ENCODE measurements at places on chromosomes 5 and 9. TPM values are rescaled to one million over a fixed set of nuclear protein-coding genes. Genes with fewer than 3 reads are reported as not detected.
A peak's percentile ranks its signal among the peaks of the same experiment; 100 is the strongest.

The FBN2 gene
- 19.4 TPM for total RNA-seq

DNA sequence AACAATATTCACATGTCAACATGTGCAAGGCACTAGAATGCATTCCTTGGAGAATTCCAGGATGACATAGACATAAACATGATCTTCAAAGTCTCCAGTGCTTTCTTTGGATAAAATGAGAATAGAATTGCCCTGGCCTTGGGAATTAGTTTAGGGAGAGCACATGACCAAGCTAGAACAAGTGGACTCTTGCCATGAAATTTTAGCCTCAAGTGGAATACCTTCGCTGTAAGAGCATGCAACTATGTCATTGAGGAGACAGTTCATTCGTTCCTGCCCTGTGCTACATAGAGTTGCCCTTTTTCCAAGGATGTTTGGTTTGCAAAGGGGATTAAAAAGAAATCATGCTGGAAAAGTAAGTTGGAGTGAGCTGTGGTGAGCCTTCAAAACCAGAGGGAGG lies 42.7 kb downstream of the ZFAND5 start:
- no peaks in the 10 kb centered on the region for H3K4me1 ChIP-seq
- H3K4me3 ChIP-seq: no peak overlapping the region
- H3K36me3 ChIP-seq: no peaks in the 10 kb centered on the region
- no peaks in the 10 kb centered on the region for H3K27me3 ChIP-seq
- peak; percentile 41 for ATAC-seq
- no peak overlapping the region for H3K27ac ChIP-seq

GRCh38 chr5:139100825-139101224 lies 97.3 kb downstream of the SIL1 start:
- no peaks in the 10 kb centered on the region for H3K36me3 ChIP-seq
- no peak for ATAC-seq
- no peak overlapping the region for H3K4me3 ChIP-seq
- peaks cover 40% of the 10 kb centered on the region for H3K4me1 ChIP-seq

DNA sequence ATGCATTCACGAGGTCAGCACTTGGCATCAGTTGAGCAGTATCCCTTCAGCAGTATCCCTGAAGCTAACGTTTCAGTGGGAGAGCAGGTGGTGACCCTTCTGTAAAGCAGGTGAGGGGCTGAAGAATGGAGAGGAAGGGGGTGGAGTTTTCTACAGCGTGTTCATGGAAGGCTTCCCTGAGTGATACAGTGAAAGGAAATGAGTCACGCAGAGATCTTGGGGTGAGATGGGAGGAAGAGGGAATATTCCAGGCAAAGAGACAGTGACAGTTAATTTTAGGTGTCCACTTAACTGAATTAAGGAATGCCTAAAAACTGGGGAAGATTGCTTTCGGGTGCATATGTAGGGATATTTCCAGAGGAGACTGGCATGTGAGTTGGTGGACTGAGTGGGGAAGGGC lies 25.7 kb downstream of the TAS2R1 start:
- no peak overlapping the region for H3K27ac ChIP-seq
- ATAC-seq: no peak

GRCh38 chr9:38213631-38214299 lies 144.7 kb upstream of the SHB start:
- H3K27ac ChIP-seq: no peak overlapping the region
- no peaks in the 10 kb centered on the region for H3K4me1 ChIP-seq
- no peaks in the 10 kb centered on the region for H3K36me3 ChIP-seq
- no peak for ATAC-seq
- no peak overlapping the region for H3K4me3 ChIP-seq

DNA sequence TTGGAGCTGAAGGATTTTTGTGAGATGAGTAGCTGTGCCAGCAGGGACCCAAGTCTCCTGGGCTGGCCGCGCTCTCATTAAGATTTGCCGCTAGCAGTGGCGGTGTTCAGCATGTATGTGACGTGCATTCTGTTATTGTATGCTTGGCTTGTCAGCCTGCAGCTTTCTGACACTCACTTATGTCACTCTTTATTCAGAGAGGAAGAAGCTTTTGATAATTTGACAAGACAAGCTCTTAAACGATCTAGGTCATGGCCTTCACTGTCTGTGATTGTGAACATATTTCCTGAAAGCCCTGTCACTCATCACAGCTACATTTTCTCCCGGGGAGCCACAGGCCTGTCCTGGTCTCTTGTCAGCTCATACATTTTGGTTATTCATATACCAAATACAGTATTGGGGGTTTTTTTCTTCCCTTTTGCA lies 98.2 kb upstream of the GRHPR start:
- no peak overlapping the region for H3K4me3 ChIP-seq
- ATAC-seq: no peak
- H3K36me3 ChIP-seq: no peaks in the 10 kb centered on the region
- H3K4me1 ChIP-seq: no peaks in the 10 kb centered on the region
- no peak overlapping the region for H3K27ac ChIP-seq
- H3K27me3 ChIP-seq: no peaks in the 10 kb centered on the region
